Effector CD4-positive, alpha-beta T cell (primary cell): ENCODE measurements at places on chromosomes 11 and 22.

GRCh38 chr11:47177229-47177845 is 658 bp upstream of the ARFGAP2 start:
- peak; percentile 65 for DNase-seq

GRCh38 chr11:109086931-109087330 is 335.1 kb upstream of the C11orf87 start:
- no peak for DNase-seq

GRCh38 chr22:37328017-37328416 is 45.7 kb downstream of the CYTH4 start:
- no peak for DNase-seq

DNA sequence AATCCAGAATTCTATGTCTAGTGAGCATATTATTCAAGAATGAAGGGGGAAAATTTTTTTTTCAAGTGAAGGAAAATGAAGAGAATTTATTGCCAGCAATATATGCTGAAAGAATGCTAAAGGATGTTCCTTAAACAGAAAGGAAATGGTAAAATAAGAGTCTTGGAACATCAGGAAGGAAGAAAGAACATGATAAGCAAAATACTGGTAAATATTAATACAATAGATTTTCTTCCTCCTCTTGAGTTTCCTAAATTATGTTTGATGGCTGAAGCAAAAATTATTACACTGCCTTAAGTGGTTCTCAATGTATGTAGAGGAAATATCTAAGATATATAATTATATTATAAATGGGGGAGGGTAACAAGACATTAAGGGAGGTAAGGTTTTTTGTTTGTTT is 9.6 kb upstream of the CLDN5 start:
- DNase-seq = no peak

DNA sequence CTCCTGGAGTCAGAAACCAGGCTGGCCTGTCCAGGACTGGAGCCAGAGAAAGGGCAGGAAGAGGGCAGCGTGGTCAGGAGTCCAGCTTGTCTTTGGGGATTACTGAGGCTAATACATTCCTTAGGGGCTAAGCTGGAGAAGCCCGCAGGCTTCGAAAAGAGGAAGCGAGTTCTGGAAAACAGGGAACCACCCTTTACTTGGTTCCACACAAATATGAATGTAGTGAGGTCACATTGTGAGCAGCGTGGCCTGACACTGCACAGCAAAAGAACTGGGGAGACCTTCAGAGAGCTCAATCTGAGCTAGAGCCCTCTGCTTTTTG is 132.3 kb downstream of the CEP164 start:
- no peak for DNase-seq
